ENCODE measurements at places on chromosomes 1 and 21. TPM values are rescaled to one million over a fixed set of nuclear protein-coding genes. Genes with fewer than 3 reads are reported as not detected.

Gene ZSWIM5
- total RNA-seq = 0.32 TPM

Gene OPTC
- total RNA-seq = not detected

Gene SHE
- not detected for total RNA-seq

Gene KCNJ15
- 2.2 TPM for total RNA-seq

DNA sequence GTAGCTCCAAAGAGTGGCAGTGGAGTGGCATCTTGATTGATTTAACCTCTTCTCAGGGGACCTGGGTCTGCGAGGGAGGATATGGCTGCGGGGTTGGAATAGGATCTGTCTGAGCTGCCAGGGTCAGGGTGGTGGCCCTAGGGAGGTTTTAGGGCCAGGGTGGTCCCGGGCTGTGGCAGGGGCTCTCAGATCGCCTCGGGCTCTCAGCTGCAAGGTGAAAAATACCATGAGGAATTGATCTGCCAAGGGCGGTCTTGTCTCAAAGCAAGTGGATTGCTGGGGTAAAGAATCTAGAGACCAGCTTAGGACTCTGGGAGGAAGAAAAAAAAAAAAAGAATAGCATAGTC is 3.7 kb downstream of the SIM2 start:
- no peaks in the 10 kb centered on the region for H3K27me3 ChIP-seq
- DNase-seq = no peak
- peaks cover 13% of the 10 kb centered on the region for H3K4me1 ChIP-seq
- H3K4me3 ChIP-seq = peak overlapping the region; percentile 81

- H3K4me3 ChIP-seq = peak overlapping the region; percentile 1
- DNase-seq = peak; percentile 96
- no peaks in the 10 kb centered on the region for H3K36me3 ChIP-seq
Measured at GRCh38 chr1:240285540-240285939, 193.9 kb downstream of the FMN2 start.

DNA sequence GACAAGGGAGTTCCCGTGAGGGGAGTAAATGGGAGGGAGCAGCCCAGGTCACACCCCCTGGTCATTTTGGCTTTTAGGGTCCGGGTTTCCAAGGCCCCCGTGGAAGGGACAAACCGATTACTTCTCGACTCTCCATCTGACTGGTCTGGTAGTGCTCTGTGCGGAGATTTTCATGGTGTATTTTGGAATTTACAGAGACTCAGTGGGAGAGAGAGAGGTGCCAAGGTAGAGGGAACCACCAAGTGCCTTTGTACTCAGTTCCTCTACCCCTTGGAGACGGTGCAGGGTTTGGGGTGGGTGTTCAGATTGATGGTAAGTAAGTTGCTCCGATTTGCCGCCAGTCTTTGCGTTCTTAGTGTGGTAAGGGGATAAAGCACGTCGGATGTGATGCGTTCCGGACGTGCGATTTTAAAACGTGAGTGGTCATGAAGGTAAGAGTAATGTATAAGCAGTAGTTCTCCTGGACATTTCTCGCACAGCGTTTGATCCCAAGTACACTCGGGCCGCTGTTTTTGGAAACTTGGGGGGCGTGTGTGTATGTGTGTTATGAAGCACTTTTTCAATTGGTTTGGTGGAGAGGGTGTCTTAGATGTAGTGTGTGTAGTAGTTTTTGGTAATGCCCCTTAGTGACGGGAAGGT is 682 bp downstream of the SUCO start:
- DNase-seq = peak; percentile 36
- H3K36me3 ChIP-seq = peaks cover 6% of the 10 kb centered on the region
- H3K27me3 ChIP-seq = no peaks in the 10 kb centered on the region
- H3K4me3 ChIP-seq = peak overlapping the region; percentile 90
- H3K27ac ChIP-seq = peak overlapping the region; percentile 98

DNA sequence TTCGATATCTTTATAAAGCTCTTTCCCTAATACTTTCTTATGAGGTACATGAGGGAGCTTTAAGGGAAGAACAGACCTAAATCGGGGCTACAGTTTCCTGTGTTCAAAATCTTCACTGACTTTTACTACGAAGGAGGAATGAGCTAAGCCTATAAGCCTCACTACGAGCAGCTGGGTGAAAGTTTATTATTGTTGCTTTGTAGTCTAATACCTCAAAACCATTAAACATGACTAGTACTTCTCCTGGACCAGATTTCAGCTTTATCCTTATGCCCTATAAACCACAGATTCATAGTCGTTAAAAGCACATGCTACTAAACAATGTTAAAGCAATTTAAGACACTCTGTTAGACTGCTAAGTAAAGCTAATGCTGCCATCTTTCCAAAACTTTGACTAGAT is 30.2 kb downstream of the NDC1 start:
- no peaks in the 10 kb centered on the region for H3K4me1 ChIP-seq
- H3K4me3 ChIP-seq = no peak overlapping the region
- no peak overlapping the region for H3K27ac ChIP-seq
- peaks cover 69% of the 10 kb centered on the region for H3K36me3 ChIP-seq

DNA sequence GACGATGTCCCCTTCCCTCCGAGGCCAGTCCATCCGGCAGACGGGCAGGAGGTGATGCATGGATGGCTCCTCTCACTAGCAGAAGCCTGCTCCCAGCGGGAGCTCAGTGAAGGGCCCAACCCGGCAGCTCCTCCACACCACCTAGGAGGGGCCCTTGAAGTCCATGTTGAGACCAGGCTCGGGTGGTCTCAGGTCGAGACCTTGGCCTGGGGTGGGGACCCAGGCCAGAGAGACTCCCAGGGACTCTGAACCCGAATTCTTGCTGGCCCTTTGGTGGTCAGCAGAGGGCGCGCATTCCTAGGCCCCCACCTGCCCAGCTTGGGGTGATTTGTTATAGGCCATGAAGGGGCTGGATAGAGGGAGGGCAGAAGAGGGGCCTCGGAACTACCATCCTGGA is 642 bp upstream of the NT5C1A start:
- H3K27ac ChIP-seq = no peak overlapping the region
- peaks cover 14% of the 10 kb centered on the region for H3K27me3 ChIP-seq
- DNase-seq = no peak
- no peaks in the 10 kb centered on the region for H3K36me3 ChIP-seq
- H3K4me1 ChIP-seq = peaks cover 9% of the 10 kb centered on the region
- H3K4me3 ChIP-seq = peak overlapping the region; percentile 48

DNA sequence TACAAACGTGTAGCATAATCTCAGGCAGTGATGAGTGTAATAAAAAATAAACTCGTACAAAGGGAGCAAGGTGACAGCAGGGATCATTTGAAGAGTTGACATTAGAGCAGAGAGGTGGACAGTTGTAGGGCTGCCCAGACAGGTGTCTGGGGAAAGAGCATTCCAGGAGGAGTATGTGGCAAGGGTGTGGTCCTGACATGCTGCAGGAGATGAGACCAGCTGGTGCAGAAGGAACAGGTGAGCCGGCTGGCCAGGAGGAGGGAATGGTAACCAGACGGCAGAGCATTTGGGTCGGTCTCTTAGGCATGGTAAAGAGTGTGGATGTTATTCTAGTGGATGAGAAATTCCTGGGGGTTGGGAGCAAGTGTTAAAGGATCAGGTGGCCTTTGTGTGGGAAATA is 306.3 kb downstream of the LMX1A start:
- H3K36me3 ChIP-seq = no peaks in the 10 kb centered on the region
- H3K27me3 ChIP-seq = peaks cover 21% of the 10 kb centered on the region
- H3K4me3 ChIP-seq = no peak overlapping the region
- peaks cover 13% of the 10 kb centered on the region for H3K4me1 ChIP-seq
- H3K27ac ChIP-seq = no peak overlapping the region

- H3K36me3 ChIP-seq = peaks cover 7% of the 10 kb centered on the region
- H3K27ac ChIP-seq = no peak overlapping the region
- no peaks in the 10 kb centered on the region for H3K27me3 ChIP-seq
- H3K4me3 ChIP-seq = no peak overlapping the region
Measured at GRCh38 chr1:63621075-63621474, 27.9 kb downstream of the PGM1 start.

DNA sequence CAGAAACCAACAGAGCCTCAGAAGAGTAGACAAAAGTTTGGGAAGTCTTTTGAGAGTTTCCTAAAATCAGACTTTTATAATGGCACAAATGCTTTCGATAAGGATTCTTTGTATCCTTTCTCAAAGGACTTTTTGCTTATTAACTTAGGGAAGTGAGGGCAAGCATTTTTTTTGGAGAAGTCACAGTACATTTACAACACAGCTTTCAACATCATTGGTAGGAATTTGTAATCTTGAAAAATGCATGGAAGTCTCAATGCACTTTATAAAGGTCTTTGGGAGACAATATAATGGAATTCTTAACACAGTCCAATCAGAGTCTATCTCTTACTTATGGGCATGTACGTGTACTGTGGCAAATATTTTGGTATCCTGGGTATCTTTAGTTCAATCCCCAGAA is 325.8 kb upstream of the NR5A2 start:
- no peaks in the 10 kb centered on the region for H3K36me3 ChIP-seq
- no peak overlapping the region for H3K4me3 ChIP-seq
- H3K4me1 ChIP-seq = peaks cover 6% of the 10 kb centered on the region

GRCh38 chr21:19124691-19125090 is 721.1 kb upstream of the TMPRSS15 start:
- H3K27ac ChIP-seq = no peak overlapping the region
- H3K4me3 ChIP-seq = no peak overlapping the region
- H3K36me3 ChIP-seq = no peaks in the 10 kb centered on the region
- H3K4me1 ChIP-seq = no peaks in the 10 kb centered on the region

DNA sequence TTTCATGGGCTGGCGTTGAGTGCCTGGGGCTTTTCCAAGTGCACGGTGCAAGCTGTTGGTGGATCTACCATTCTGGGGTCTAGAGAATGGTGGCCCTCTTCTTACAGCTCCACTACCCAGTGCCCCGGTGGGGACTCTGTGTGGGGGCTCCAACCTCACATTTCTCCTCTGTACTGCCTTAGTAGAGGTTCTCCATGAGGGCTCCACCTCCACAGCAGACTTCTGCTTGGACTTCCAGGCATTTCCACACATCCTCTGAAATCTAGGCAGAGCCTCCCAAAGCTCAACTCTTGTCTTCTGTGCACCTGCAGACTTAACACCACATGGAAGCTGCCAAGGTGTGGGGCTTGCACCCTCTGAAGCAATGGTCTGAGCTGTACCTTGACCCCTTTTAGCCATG is 82.1 kb downstream of the CCDC18 start:
- H3K27me3 ChIP-seq = no peaks in the 10 kb centered on the region
- no peak for DNase-seq
- H3K4me1 ChIP-seq = no peaks in the 10 kb centered on the region
- H3K4me3 ChIP-seq = no peak overlapping the region

Measured in MCF 10A (cell line).